ENCODE measurements at places on chromosomes 12 and 14. TPM values are rescaled to one million over a fixed set of nuclear protein-coding genes. Genes with fewer than 3 reads are reported as not detected.

Gene KIF5A
- polyA plus RNA-seq = 0.06 TPM

Gene CRIP2
- 4.0 TPM for polyA plus RNA-seq

GRCh38 chr12:80217011-80217535, 117.7 kb downstream of the OTOGL start:
- no peak for DNase-seq

- DNase-seq = no peak
Observed at GRCh38 chr14:59120921-59121320, 67.5 kb upstream of the DAAM1 start.

DNA sequence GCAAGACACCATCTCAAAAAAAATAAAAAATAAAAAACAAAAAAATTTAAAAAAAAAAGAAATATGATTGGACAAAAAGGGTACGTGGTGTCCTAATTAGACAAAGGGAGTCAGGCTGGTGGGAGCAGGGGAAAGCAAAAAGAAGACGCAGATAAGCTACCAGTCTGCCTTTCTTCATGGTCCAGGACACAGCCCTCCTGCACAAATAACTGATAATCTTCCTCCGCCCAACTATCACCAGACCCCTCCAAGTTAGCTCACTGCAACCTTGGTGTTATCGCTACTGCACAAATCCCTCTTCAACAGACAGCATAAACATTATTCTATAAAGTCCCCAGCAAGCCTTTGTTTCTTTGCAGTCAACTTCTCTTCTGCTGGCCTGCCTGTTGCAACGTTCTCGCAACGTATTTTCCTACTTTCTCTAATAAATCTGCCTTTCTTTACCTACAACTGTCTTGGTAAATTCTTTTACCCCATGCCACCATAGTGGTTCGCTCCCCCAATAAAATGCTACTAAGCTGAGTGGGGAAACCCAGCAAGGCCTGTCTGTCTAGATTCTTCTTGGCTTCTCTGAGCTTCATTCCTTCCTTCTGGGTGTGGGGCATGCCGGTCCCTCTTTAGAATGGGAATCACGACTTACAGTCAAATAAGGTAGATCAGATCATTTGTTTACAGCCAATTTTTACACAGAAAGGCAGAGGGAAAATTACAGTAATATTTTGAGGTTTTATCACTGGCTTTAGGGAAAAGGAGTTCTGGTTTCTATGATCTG, 14.6 kb upstream of the DNAL1 start:
- DNase-seq = no peak

DNA sequence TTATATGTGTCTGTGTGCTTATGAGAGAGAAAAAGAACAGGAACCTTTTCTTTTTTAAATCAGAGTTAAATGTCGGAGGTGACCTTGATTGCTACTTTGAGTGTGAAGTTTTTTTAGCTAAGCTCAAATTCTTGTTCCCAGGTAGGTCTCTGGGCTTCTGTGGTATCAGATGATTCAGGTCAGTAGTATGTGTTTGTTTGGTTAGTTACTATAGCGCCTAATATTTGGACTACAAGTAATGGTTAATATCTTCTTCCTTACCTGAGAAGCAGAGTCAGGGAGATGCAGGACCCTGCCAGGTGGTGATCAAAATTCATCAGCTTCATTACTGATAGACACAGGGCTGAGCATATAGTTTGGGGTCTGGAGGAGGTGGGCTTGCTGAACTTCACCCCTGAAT, 30.8 kb downstream of the ADCK1 start:
- DNase-seq = peak; percentile 58

DNA sequence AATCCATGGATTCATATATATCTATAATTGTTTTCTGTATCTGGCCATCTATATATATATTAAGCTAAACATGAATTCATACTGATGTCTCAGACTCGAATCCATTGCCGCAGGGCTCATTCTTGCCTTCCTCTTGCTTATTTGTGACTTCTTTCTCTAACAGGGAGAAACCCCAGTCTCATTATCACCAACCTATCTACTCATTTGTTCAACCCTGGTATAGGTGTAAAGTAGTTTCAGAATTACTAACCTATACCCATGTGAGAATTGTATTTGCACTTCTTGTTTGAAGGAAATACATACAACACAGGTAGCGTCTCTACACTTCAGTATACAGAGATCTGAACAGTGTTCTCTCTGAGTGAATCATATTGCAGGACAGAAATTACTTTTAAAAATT, 77.7 kb downstream of the PTPN11 start:
- no peak for DNase-seq

DNA sequence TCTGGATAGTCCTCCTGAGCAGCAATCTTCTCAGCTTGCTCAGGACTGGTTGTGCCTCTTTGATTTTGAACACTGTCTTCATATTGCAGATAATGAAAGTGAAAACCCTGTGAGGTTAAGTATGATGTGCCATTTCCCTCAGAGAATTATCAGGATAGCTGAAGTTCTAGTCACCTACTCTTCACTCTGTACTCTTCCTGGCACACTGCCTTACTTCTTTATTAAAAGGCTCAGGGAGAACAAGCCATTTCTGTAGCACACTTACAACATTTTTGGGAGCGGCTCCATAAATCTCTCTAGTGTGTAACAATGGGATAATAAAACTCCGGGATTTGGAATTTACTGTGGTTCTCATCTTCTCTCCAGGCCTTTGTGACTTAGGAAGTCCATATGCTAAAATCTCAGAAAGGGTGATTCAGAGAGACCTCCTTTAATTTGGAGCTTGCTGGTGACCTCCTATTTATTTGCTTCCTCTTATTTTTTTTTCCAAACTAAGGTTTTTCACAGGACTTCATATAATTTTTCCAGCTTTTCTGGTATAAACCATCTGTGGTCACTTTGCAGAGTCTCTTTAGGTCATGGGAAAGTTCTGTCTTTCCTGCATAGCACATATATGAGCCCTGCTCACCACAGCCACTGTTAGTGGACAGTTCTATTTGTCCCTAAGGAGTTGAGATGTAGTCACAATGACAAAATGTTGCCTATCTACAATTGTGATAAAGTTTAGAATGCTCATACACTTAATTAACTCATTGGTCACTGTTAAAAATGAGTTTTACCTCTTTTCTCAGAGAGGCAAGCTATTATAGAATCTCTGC, 53.5 kb upstream of the LDHB start:
- DNase-seq = peak; percentile 9

DNA sequence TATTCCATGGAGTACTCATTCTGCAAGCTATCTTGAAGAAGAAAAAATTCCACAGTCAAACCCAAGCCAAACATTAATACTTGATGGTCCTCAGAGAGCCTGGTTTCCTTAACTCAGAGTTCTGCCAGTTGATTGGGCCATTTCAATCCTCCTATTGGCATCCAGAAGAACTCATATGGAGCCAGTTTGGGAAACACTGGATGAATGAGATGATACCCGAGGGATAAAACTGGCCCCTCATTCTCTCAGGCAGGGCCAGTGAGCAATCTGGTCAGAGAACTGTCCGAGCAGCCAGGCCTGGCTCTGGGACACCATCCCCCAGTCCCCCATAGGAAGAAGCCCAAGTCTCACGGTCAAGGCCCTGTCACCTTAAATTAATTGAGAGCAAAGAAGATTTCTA, 48.8 kb downstream of the NUAK1 start:
- DNase-seq = no peak

DNA sequence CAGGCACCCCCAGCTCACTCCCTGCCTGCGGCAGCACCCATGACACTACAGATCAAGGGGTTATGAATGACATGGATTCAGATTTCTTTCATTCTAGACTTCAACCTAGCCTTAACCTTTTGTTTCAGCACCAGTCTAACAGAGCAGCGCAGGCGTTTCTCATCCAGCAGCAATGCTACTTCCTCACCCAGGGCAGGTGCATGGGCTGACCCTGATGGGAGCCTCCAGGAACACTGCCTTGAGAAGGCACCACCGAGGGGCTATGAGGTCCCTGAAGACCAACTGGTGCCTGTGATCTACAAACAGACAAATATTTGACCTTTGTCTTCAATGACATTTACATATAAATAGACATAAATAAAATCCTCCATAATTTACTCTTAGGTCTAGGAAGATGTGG, 10.8 kb downstream of the CDCA4 start:
- DNase-seq = no peak

GRCh38 chr14:96938946-96939345, 141.8 kb downstream of the VRK1 start:
- no peak for DNase-seq

GRCh38 chr12:98388126-98388525, 127.3 kb upstream of the TMPO start:
- DNase-seq = no peak

DNA sequence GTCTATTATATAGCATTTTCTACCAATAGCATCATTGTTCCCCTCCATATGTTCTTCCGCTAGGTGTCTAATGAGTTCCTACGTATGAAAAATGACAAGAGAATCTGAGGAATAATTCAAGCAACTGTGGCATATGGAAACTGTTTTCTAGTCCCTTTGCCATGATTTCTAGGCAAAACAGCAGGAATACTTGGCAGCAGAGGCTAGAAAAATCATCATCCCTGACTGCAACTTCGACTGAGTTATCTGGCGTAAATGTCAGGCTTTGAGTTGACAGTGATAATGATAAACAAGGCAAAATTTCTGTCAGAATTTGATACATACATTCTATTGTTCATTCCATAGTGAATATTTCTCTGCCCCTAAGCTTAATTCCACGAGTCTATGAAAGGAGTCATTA, 572.8 kb upstream of the USP15 start:
- DNase-seq = no peak

DNA sequence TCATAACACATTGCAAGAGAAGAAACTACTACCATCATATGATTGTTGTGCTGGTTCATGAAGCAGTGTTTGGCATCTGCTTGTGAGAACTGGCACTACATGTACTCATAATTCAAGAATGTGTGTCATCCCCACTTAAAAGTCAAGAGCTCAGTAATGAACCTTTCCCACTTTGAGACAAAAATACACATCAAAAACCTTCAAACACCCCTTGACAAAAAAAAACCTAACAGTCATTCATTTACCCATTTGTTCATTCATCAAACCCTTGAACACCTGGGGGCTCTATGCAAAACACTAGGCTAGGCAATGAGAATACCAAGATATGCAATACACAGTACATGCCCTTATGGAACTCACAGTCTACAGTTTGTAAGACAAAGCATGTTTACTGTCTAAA, 40.0 kb downstream of the KIF21A start:
- DNase-seq = peak; percentile 54

All from foreskin keratinocyte (primary cell).